D341Med (cell line): ENCODE measurements at places on chromosomes 5 and 9.

- DNase-seq, result no peak
Measured at GRCh38 chr9:16363916-16364315, 506.6 kb downstream of the BNC2 start.

- no peak for DNase-seq
Measured at GRCh38 chr5:150116667-150117400, 30.5 kb upstream of the CSF1R start.

- no peak for DNase-seq
Measured at GRCh38 chr9:69157751-69158466, 16.2 kb upstream of the TJP2 start.

- DNase-seq, result no peak
Measured at GRCh38 chr5:14663734-14664269, 716 bp upstream of the OTULIN start.

GRCh38 chr9:123929870-123930831 lies at the start of gene DENND1A:
Gene DENND1A, minus strand, starts transcription at chr9:123930126. Its CDS starts 221 bp downstream, at chr9:123929905.
- DNase-seq, result peak; percentile 99
